Stimulated activated CD4-positive, alpha-beta T cell treated with anti-CD3 and anti-CD28 coated beads, Interleukin-1b, Interleukin-23, amount 100 ng/mL, for 1 hour (primary cell): ENCODE measurements at places on chromosomes 3 and 15.

- DNase-seq, result no peak
These were observed 420.4 kb downstream of the ROBO2 start for GRCh38 chr3:77460326-77460725.

DNA sequence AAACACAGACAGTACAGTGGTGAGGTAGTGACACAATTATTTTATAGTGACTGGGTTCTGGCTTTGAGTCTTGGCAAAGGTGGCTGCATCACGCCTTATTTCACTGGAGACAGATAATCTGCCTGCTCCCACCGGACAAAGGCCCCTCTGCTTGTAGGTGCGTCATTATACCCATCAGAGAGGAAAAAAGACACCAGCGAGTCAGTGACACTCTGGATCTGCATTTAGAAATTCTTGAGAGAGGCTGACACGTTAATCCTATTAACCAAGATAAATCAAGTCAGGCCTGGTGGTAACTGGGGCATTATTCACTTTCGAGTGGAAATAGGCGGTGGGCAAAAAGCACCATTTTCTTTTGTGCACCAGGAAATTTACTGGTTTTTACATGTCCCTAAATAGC, 76.2 kb downstream of the NR2F2 start:
- DNase-seq, result no peak

DNA sequence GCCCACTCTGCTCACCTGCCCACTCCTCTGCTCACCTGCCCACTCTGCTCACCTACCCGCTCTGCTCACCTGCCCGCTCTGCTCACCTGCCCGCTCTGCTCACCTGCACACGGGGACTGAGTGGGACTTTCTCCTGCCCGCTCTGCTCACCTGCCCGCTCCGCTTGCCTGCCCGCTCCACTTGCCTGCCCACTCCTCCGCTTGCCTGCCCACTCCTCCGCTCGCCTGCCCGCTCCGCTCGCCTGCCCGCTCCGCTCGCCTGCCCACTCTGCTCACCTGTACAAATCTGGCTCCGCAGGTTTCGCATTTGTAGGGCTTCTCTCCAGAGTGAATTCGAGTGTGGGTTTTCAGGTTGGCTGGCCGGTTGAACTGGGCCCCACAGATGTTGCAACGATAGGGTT, 20.0 kb downstream of the BCL6 start:
- DNase-seq, result no peak

DNA sequence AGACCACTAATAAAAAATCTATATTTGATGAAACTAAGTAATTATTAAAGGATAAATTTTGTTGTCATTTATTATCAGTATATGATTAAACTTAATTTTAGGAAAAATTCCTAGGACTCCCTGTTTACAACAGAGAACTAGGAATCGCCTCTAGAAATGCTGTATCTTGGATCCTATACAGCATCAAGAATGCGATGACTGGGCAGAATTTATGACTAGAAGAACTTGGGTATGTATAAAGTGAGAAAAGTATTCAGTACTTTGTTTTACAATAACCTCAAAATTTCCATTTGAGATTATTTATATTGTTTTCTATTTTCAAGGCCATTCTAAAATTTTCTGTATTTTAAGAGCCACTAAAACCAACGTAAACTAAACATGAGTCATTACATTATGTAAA, 82.3 kb upstream of the AGTR1 start:
- no peak for DNase-seq

DNA sequence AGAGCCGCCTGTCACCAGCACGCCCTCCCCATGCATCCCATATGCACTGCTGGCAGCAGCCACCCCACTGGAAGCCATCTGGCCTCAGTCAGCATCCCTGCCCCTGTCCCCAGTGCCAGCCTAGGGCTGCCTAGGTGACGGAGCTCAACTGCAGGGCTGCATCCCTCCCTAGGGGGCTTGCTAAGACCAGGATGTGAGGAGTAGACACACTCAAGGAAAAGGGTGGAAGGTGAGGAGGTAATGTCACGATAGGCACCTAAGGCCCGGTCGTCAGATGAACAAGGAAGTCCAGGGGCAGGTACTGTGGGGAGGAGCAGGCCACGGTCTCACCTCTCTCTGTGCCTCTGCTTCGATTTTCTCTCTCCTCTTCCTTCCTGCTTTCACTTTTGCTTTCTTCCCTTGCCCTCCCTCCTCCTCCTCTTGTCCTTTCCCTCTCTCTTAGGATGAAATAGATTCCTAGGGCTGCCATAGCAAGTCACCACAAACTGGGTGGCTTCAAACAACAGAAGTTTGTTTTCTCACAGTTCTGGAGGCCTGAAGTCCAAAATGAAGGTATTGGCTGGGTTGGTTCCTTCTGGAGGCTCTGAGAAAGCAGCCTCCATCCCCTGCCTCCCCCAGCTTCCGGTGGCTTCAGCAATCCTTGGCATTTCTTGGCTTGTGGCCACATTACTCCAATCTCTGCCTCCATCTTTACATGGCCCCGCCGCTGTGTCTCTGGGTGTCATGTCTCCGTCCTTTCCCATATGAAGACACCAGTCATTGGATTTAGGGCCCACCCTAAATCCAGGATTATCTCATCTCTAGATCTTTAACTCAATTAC, 298.3 kb downstream of the SHQ1 start:
- no peak for DNase-seq

DNA sequence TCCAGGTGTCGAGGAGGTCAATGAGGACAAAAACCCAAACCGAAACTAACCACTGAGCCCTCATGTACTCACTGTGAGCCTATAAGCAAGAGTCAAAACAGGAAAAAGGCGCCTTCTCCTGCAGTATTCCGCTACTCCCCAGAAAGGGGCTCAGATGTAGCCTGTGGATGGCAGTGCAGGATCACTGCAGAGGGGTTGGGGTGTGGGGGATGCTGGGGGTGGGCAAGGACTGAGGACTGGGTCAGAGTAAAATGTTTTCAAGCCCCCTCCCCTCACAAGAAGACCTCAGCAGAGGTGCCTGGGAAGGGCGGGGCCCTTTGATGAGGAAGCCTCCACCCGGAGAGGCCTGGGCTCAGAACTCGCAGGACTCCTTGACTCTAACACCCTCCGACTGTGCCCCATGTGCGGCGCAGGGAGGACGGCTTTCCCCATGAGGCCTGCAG, 170.1 kb downstream of the OSBPL10 start:
- no peak for DNase-seq

GRCh38 chr3:178718995-178719635, 182.9 kb downstream of the KCNMB2 start:
- no peak for DNase-seq

DNA sequence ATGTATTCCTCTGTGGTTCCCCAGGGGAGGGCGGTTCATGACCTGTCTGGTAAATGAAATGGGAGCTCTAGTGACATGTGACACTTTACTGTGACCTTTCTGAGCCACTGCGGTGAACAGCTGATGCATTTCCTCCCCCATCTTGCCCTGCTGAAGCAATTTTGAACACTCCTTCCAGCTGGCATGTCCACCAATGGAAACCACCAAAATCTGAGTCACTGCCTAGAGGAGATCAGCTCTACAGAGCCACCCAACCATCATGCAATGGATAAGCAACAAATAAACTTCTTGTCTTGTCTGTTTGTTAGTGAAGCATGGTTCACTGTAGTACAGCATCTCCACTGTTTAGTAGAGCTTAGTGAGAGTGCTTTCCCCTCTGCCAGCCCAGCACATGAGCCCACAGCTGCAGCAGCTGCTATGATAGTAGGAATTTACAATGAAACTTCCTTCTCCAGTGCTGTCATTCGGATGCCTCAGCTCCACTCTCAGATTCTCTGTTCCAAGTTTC, 479.4 kb downstream of the NTRK3 start:
- DNase-seq, result no peak

GRCh38 chr3:60610441-60611112, 640.7 kb downstream of the FHIT start:
- DNase-seq, result no peak

DNA sequence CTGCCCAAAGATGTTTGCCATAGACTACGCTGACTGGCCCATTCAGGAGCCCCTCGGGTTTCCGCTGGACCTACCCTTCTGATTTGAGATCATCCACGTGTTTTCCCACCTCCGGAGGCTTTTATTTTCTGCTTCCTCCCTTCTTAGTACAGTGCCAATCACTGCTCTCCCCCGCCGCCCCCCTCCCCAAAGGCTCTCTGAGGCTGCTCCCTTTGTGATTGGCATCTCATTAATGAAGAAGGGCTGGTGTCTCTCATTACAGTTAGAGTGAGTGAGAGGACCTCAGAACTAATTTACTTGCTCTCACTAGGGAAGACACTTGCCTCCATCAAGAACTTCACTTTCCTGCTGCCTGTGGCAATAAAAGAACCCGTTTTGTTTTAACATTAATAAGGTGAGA, 284.7 kb upstream of the ICE2 start:
- DNase-seq, result no peak

DNA sequence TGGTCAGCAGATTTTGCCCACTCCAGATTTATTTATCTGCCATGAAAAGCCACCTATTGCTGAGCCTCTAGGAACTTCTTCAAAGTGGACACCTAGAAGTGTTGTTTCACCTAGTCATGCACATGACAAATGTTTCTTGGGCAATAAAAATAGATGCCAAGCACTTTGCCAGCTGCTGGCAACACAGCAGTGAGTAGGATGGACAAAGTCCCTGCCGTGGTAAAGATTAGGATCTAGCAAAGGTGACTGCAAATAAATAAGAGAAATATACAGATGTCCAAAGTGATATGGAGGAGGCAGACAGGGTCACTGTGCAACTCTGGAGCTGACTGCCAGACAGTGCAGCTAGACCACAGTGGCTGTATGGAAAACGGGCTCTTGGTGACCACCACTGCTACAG, 137.9 kb downstream of the SUCLG2 start:
- DNase-seq, result no peak
